ENCODE measurements at places on chromosomes 3 and 15.

DNA sequence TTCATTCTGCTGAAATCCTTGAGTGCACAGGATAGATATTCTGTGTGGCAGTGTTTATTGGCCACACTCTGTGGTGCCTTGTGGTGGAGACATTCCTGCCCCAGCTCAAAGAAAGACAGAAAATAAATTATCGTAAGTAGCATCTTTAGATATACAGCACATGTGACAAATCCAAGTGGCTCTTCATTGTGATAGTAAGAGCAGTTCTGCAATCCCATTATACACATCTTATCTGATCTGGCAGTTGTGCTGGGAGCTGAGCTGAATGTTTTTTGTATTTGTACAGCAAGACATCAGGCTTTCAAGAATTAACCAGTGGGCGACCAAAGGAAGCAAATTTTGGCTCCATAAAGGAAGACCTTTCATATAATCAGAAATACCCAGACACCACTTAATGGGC lies 235.3 kb upstream of the MRPL3 start:
- DNase-seq: no peak

- no peak for DNase-seq
Observed at GRCh38 chr3:63385629-63386028, 107.5 kb downstream of the SYNPR start.

DNA sequence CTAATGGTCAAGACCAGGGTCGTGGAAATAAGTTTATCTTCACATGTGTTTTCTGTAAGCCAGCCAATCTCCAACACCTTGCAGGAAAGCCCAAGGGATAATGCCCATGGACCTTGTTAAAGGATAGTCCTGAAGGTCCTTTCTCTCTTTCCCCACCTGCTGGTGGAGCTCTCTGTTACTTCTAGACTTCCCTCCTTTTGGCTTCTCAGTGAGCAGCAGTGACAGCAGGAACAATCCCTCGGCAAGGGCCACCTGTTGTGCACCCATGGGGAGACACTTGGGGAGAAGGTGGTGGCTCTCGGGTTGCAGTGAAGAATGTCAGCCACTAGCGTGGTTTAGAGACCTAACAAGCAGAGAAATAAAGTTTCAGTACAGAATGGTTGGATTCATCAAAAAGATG lies 84.0 kb upstream of the OSBPL11 start:
- DNase-seq: no peak

- DNase-seq: no peak
Observed at GRCh38 chr3:3200632-3201212, 21.2 kb upstream of the CRBN start.

DNA sequence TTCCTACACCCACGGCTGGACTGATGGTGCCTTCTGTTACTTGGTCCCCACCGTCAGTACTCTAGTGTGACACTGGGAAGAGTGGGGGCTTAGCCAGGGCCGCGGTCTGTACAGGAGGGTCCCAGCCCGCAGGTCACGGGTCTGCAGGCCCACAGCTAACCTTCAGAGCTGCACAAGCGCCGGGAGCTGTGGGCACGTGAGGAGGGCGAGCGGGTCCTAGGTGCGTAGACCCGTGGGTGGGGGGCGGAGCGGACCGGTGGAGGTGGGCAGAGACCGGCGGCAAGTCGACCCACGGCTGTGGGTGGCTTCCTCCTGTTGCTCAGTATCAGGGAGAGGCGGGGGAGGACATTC lies 1.2 kb downstream of the TNFAIP8L3 start:
- no peak for DNase-seq

DNA sequence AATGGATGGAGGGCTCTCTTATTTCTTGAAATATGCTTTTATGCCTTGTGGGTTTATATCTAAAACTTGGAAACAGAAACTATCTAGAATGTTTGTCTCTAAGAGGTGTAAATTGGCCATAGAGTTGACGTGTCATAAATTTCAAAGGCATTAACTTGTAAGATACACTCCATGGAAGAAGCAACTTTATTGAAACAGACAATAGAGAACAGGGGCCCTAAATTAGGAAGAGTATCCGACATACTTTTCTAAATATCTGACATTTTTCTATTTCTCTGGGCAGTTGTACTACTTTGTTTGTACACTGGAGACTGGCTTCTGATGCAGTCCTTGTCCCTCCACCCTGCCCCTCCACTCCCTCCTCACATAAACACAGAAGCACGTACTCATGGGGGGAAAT lies 50.0 kb downstream of the MEIS2 start:
- no peak for DNase-seq

- DNase-seq: no peak
Observed at GRCh38 chr15:50260969-50261496, 4.5 kb downstream of the HDC start.

All from stimulated activated CD8-positive, alpha-beta memory T cell treated with anti-CD3 and anti-CD28 coated beads, Interleukin-7, amount 100 ng/mL, for 1 hour (primary cell).